ENCODE measurements at places on chromosomes 12 and 14.

DNA sequence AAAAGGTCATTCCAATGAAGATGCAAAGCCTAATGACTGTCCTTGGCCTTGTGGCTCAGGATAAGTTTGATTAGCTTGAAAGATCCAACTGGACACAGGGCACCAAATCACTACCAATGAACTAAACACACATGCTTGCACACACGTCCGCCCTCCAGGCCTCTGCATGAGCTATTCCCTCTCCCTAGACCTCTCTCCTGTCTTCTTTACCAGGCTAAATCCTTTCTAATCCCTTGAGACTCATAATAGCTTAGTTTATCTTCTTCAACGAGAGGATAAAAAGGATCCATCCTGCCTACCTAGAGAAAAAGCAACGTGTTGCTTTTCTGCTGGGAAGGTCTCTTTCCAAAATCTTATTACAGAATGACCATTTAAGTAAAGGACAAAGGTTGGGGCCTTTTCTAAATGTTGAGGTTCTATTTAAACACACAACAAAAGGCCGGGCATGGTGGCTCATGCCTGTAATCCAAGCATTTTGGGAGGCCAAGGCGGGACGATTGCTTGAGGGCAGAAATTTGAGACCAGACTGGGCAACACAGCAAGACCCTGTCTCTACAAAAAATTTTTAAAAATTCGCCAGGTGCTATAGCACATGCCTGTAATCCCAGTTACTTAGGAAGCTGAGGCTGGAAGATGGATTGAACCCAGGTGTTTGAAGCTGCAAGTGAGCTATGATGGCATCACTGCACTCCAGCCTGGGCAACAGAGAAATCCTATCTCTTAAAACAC lies 22.4 kb downstream of the PXN start:
- DNase-seq: no peak

DNA sequence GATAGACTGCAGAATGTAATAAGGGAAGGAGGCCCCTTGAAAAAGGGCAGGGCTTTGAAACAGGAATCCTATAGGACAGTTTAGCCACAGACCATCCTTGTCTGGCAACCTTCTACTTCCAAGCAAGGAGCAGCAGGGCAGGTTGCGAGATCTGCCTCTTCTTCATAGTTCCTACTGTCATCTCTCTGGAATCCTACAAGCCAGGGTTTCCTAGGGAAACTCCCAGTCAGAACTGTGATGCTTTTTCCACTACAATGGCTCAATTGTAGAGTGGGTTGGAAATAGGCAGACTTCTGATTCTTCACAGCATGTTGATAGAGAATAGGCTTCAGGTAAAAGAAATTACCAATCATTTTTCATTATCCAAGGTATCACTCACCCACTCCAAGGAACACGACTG lies 186.3 kb downstream of the DACT1 start:
- no peak for DNase-seq

- no peak for DNase-seq
Measured at GRCh38 chr12:77368379-77368778, 303.0 kb upstream of the E2F7 start.

DNA sequence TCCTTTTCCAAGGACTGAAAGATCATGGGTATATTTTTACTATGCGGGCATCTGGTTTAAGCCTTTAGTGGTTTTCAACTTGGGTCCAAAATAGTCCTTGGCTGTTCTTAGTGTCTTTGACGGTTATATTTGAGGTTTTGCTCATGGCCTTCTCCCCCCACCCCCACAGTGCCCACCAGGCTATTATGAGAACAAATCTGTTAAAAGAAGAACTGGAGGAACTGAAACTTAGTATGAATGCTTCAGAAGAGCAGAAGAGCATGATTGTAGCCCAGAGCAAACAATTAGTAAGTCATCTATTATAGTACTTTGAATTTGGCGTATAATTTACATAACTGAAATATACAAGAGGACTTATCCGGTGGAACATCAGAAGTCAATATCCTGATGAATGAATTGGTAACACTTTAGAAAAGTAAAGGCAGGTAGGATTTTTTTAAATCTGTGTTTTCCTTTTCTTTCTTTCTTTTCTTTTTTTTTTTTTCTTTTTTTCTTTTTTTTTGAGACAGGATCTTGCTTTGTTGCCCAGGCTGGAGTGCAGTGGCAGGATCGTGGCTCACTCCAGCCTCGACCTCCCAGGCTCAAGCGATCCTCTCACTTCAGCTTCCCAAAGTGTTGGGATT lies 71.8 kb upstream of the BCAT1 start:
- DNase-seq: no peak

DNA sequence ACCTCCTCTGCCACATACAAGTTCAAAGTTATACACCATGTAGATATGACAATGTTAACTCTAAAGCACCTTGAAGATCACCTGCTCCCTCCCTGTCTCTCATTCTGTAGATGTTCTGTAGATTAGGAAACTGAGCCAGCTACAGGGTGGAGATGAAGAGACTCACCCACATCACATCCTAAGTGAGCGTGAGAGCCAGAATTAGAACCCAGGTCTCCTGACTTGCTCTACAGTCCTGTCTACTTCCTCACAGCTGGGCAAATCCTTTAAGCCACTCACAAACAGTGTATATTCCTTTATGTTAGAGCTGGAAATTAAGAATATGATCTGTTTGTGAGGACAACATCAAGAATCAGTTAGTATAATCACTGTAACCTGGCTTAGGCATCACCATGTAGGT lies 1.8 kb downstream of the APPL2 start:
- no peak for DNase-seq

DNA sequence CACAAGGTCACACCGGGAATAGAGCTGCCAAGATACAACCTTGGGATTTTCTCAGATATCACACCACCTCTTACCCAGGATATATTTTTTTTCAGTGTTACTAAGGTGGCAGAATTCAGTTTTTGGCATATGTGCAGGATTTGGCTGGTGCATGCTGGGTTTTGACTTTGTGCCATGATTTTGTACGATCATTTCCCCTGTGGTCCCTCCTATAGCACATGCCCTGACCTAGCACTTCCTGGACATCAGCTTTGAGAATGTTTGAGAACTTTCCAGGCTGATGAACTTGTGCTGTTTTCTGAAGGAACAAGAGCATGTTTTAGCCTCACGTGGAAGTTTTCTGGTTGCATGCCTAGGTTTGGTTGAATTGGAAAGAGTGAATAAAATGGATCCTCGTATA lies 11.0 kb upstream of the TBPL2 start:
- DNase-seq: no peak

- DNase-seq: no peak
Measured at GRCh38 chr14:58549105-58549757, 88.5 kb upstream of the DACT1 start.

DNA sequence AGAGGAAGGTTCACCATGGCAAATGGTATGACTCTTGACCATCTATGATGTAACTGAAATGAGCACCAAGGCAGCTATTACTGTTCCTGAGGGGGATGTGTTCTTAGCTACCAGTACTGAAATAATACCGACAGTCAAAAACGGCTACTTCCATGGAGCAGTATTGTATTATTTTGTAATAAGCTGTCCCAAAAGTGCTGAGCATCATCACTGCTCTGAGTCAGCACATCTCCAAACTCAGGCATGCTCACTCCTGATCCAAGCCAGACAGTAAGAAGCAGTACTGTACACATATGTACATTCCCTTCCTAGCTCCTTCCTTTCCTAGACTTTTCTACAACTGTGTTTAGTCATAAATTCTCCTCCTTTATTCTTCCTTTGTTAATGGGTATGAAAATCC lies 8.6 kb downstream of the VTI1B start:
- DNase-seq: no peak
